ENCODE measurements at places on chromosomes 3 and 15.

DNA sequence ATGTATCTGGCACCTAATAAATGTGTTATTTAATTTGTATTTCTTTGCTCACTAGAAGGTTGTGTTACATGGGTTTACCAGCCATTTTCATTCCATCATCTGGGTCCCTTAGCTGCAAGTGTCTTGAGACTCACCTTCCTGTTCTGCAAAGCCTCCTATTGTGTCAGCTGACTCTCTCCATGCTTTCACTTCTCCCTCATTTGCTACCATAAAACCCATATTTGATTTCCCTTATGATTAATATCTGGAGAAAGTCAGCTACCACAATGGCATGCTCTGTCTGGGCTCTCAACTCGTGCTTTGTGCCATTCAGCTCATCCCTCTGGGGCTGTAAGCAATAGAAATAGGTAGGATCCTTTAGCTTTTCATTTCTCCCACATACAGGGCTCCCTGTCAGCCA, 79.5 kb upstream of the EIF1B start:
- no peak for DNase-seq

DNA sequence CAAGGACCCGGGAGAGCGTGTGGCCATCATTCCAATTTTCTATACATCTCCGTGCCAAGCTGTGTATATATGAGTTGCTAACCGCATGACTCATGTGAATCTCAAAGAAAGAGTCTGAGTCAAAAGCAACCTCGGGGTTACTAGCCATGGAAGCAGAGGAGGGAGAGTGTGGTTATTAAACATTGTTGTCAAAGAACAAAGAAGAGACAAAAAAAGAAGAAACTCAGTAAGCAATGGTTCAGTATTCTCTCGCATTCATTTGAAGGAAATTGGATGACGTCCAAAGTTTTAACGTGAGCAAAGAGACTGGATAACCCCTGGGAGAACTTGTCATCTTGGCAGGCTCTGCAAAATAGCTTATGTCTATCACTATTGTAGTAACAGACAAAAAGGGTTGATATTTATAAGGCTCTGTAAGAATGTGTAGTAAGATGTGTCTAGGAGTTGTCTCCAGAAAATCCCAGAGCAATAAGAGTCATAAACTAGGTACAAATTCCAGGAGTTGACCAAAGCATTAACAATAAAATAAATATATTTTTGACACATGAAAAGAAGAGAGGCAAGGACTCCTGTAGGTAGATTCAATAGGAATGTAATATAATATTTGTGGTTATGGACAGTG, 52.8 kb upstream of the GRM7 start:
- DNase-seq = no peak

- no peak for DNase-seq
Measured at GRCh38 chr3:56192001-56192400, 276.3 kb downstream of the ERC2 start.

DNA sequence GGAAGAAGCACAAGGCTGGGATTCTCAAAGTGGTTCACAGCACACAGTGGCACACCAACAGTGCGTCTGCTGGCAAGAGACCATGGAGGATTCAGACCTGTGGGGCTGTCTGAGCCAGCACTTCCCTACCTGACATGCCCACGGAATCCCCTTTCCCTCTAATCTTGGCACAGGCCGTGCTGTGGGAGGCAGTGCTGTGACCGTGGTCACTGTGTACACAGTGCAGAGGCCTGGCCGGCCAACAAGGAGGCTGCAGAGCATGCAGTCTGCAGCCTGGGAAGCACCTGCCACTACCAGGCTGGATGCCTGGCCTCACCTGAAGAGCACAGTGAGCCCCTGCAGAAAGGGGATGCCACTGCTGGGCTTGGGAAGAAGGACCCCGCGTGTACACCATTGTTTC, 301.0 kb upstream of the LYSMD4 start:
- DNase-seq = no peak

GRCh38 chr3:164673738-164674137, 404.6 kb downstream of the SI start:
- DNase-seq = no peak

DNA sequence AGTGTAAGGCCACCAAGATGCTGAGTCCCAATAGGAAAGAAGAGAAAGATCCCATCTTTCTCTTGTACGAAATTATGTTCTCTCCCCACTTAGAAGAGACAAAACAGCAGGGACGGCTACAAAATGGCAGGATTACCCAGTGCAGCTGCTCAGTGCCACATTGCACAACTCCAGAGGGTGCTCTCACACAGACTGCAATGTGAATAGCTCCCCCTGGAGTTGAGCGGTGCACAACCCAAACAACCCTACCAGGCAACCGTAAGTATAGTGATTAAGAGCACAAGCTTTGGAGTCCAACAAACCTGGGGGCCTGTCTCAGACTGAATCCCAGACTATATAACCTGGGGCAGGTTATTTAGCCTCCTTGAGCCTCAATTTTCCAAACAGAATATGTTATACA, 3.1 kb upstream of the BHLHE40 start:
- DNase-seq = peak; percentile 82

- DNase-seq = no peak
Measured at GRCh38 chr3:78035131-78035641, 995.3 kb downstream of the ROBO2 start.

- no peak for DNase-seq
Measured at GRCh38 chr3:78026318-78026828, 986.5 kb downstream of the ROBO2 start.

DNA sequence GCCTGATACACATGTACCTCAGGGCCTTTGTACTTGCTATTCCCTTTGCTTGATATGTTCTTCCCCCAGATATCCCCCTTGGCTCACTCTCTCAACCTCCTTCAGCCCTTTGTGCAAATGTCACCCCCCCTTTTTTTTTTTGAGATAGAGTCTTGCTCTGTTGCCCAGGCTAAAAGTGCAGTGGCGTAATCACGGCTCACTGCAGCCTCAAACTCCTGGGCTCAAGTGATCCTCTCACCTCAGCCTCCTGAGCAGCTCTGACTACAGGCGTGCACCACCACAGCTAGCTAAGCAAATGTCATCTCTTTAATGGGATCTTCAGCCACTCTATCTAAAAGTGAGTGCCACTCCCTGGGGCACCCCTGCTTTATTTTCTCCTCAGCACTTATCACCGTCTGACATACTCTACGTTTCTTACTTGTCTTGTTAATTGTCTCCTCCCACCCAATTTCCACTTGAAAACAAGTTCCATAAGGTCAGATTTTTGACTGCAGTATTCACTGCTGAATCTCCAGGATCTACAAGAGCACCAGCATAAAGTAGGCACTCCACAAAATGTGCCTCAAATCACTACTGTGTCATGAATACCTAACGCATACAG, 14.6 kb downstream of the IP6K2 start:
- no peak for DNase-seq

GRCh38 chr3:19016851-19017250, 131.5 kb upstream of the KCNH8 start:
- no peak for DNase-seq

DNA sequence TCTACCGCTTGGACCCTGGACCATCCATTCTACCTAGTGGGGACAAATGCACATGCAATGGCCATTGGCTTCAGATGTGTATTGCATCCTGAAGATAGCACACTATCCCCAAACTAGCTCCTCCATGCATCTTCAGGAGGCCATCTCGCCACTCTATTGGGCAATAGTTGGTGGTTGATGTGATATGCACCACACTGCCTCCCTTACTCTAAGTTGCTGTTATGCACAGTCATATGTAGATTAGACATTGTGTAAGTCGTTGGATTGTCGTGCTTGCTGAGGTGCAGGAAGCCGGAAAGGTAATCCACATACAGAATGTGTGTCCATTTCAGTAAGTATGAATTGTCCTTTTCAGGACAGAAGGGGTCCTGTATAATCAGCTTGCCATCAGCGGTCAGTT, 26.7 kb upstream of the PLA2G4D start:
- no peak for DNase-seq

GRCh38 chr15:55683376-55683775, 59.6 kb downstream of the PRTG start:
- DNase-seq = no peak

DNA sequence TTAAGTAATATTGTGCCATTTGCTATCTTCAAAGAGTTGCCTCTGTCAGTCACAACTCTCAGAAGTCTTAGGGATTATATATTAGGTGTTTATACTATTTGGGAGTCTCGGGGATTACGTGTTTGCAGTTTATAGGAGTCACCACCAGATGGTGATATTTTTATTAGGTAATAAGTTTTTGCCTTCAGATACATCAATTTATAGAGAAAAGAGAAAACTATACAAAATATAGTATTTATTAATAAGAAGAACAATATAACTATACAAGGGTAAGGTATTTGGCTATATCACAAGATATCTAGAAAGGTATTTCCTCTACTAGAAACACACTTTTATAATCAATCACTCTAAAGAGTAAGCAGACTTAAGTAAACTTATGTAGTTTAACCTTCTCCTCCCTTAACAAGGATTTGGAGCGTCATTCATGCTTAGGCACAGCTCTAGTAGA, 10.7 kb upstream of the DHX36 start:
- DNase-seq = no peak

- DNase-seq = no peak
Measured at GRCh38 chr15:85800478-85801123, 5.9 kb upstream of the KLHL25 start.

- DNase-seq = no peak
Measured at GRCh38 chr3:139571711-139572110, 32.2 kb upstream of the RBP1 start.

All from T-helper 1 cell (primary cell).